ENCODE measurements at places on chromosomes 4 and X.

DNA sequence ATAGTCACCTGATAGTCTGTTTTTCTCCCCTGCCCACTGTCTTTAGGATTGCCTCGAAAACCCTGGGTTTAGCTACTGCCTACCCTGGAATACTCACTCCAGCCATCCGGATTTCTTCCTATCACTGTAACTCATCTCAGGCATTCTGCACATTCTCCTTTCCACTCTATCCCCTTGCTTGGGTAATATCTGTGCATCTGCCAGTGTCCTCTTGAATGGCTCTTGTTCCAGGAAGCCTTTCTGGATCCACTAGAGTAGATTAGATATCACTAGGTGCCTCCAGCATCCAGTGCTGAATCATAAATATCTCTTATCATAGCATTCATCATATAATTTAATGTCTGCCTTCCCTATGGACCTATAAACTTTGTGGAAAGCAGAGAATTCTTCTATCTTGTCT lies 17.1 kb upstream of the GALNT7 start:
- no peak for DNase-seq

GRCh38 chrX:103774070-103774642 lies 2.5 kb upstream of the PLP1 start:
- DNase-seq, result peak; percentile 26

- DNase-seq, result no peak
Observed at GRCh38 chr4:95462921-95463320, 85.9 kb downstream of the UNC5C start.

- no peak for DNase-seq
Observed at GRCh38 chr4:12041828-12042227, 613.1 kb upstream of the HS3ST1 start.

- no peak for DNase-seq
Observed at GRCh38 chr4:141786946-141787345, 150.6 kb downstream of the IL15 start.

DNA sequence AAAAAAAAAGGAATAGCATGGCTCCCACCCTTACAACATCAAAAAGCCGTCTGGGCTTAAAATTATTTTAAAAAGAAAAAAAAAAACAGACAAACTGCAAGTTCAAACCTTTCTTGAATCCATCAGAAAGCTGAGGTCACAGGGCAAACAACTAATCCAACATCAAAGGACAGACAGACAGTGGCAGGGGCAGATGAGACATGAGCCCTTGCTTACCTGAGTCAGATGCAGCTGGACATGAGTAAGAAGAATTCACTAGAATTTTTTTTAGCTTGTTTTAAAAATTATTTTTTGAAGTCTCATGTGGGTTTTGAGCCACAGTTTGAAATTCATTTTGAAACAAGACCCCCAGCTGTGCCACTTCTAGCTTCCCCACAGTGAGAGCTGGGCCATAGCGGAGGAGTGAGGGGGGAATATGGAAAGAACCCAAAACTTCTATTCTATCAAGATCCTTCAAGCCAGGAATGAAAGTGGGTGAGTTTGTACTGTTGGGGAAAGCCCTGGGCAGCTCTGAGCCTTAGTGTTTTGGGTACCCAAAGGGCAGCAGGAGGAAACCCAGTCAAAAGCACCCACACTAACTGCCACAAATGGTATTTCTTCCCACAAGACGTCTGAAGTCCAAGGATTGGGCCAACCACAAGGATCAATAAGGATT lies 111.4 kb downstream of the ATXN3L start:
- DNase-seq, result no peak
